Vagina (tissue), 2 donors: ENCODE measurements at places on chromosomes 7 and 10.

- DNase-seq = no peak
Measured at GRCh38 chr7:22295402-22296264, 61.3 kb downstream of the RAPGEF5 start.

- no peak for DNase-seq
Measured at GRCh38 chr10:31974434-31975124, 45.9 kb upstream of the ARHGAP12 start.

DNA sequence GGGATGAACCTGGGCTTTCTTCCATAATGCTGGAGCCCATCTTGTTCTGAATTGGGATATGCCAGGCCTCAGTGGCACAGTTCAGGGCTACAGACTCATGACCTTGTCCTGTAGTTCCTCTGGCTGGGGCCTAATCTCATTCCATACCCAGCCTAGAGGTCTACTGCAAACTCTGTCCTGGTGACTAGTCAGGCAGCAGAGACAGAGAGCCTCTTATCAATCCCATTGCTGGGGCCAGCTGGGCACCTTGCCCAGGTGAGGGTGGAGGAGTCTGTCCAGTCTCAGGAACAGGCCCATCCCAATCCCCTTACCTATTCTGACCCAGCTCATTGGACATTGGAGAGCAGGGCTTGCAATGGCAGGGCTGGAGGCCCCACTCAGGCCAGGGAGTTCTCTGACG, 28.0 kb upstream of the COMTD1 start:
- no peak for DNase-seq

GRCh38 chr7:140881507-140882228, 43.1 kb downstream of the BRAF start:
- DNase-seq = no peak

DNA sequence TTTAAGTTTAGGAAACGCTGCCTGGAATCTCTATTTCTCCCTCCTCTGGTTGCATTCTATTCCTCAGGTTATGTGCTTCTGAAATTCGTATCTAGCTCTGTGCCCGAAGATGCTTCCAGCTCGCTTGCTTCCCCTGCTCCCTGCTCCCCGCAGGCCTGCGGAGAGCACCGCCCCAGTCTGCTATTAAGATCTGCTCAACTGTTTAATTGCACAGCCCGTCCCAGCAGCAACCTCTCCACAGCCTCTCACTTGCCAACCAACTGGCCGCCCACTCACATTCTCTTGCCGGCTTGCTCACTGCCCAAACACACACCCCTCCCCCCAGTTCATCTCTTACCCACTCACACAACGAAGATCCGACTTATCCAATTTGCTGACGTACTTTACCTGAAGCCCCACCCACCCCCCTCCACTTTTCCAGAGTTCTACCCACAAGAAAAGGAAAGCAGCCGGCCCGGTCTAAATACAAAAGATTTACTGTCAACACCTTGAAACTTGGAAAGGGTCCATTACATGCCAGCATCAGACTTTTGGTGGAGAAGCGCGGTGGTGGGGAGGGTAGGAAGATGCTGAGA, 167.3 kb upstream of the KLF14 start:
- DNase-seq = no peak

GRCh38 chr7:88927-89231, 103.5 kb upstream of the FAM20C start:
- no peak for DNase-seq

GRCh38 chr7:117479225-117480054, at the start of gene CFTR:
Gene CFTR, plus strand, starts transcription at chr7:117480025. Its CDS starts 70 bp downstream, at chr7:117480095.
- DNase-seq = no peak

- no peak for DNase-seq
Measured at GRCh38 chr7:47669178-47669891, 87.4 kb upstream of the TNS3 start.
